Osteoblast (primary cell): ENCODE measurements at places on chromosomes 3 and 15. TPM values are rescaled to one million over a fixed set of nuclear protein-coding genes. Genes with fewer than 3 reads are reported as not detected.

CADPS gene
- 3.2 TPM in 1 of 2 replicates, not detected in the other for total RNA-seq

HTR3E gene
- total RNA-seq = not detected in 2 replicates

GABRA5 gene
- not detected in 2 replicates for total RNA-seq

FURIN gene
- 39.1 and 42.7 TPM in 2 replicates for total RNA-seq

CSPG4 gene
- 11.5 and 20.3 TPM in 2 replicates for total RNA-seq

WDR93 gene
- under 0.01 and 0.36 TPM in 2 replicates for total RNA-seq

AEN gene
- total RNA-seq = 43.9 and 46.3 TPM in 2 replicates

DHFR2 gene
- 3.5 and 4.7 TPM in 2 replicates for total RNA-seq

ZNF774 gene
- total RNA-seq = 1.8 and 2.4 TPM in 2 replicates

FOXL2NB gene
- 0.36 TPM in 1 of 2 replicates, not detected in the other for total RNA-seq

ITGB5 gene
- total RNA-seq = 400 and 433 TPM in 2 replicates

SCG5 gene
- 6.8 and 9.0 TPM in 2 replicates for total RNA-seq

SEMA7A gene
- total RNA-seq = 30.4 and 36.2 TPM in 2 replicates

MAP6D1 gene
- total RNA-seq = 0.59 and 2.2 TPM in 2 replicates

ILDR1 gene
- not detected in 2 replicates for total RNA-seq

RTP1 gene
- total RNA-seq = not detected in 2 replicates

COX17 gene
- 8.0 and 13.3 TPM in 2 replicates for total RNA-seq

CACNA1D gene
- under 0.01 and 0.29 TPM in 2 replicates for total RNA-seq

PARP9 gene
- total RNA-seq = 29.2 and 33.3 TPM in 2 replicates

SACM1L gene
- total RNA-seq = 28.6 and 39.5 TPM in 2 replicates

OIP5 gene
- total RNA-seq = 0.72 and 0.88 TPM in 2 replicates

HGD gene
- total RNA-seq = under 0.01 TPM in 2 replicates

SPINK8 gene
- total RNA-seq = not detected in 2 replicates

EPHB1 gene
- 0.36 and 1.5 TPM in 2 replicates for total RNA-seq

MEX3B gene
- total RNA-seq = 11.2 and 15.2 TPM in 2 replicates

SUMF1 gene
- total RNA-seq = 94.5 and 99.6 TPM in 2 replicates

GABRB3 gene
- total RNA-seq = under 0.01 and 1.5 TPM in 2 replicates

KNG1 gene
- not detected in 2 replicates for total RNA-seq

CHL1 gene
- 3.6 and 10.3 TPM in 2 replicates for total RNA-seq

PGBD4 gene
- 1.8 and 2.1 TPM in 2 replicates for total RNA-seq

MELTF gene
- total RNA-seq = 2.4 and 5.1 TPM in 2 replicates

GHSR gene
- not detected in 2 replicates for total RNA-seq

ADIPOQ gene
- under 0.01 TPM in 2 replicates for total RNA-seq

FEZF2 gene
- total RNA-seq = not detected in 2 replicates

TNNC1 gene
- total RNA-seq = 0.29 and 0.36 TPM in 2 replicates

CAMK2N2 gene
- not detected in 2 replicates for total RNA-seq

SLC22A13 gene
- 0.29 and 0.36 TPM in 2 replicates for total RNA-seq

ADGRG7 gene
- not detected in 2 replicates for total RNA-seq

GOLGA6L7 gene
- total RNA-seq = not detected in 2 replicates

ADAMTSL3 gene
- total RNA-seq = 0.29 and 0.72 TPM in 2 replicates

ANKRD34C gene
- total RNA-seq = not detected in 2 replicates

KBTBD13 gene
- not detected in 2 replicates for total RNA-seq

PP2D1 gene
- total RNA-seq = not detected in 2 replicates

DNAJB11 gene
- 33.9 and 35.8 TPM in 2 replicates for total RNA-seq

C3orf22 gene
- not detected in 2 replicates for total RNA-seq

CIDEC gene
- not detected in 2 replicates for total RNA-seq

SNX22 gene
- total RNA-seq = under 0.01 and 0.29 TPM in 2 replicates

ALCAM gene
- 178 and 276 TPM in 2 replicates for total RNA-seq
